Esophagus mucosa (tissue), 1 donor: ENCODE measurements at places on chromosomes 5 and 9. TPM values are rescaled to one million over a fixed set of nuclear protein-coding genes. Genes with fewer than 3 reads are reported as not detected.
A peak's percentile ranks its signal among the peaks of the same experiment; 100 is the strongest.

- ATAC-seq = no peak
These were observed 76.7 kb downstream of the TRIM32 start for GRCh38 chr9:116763770-116764169.

- no peak for ATAC-seq
These were observed 5.0 kb upstream of the RNF44 start for GRCh38 chr5:176542135-176542595.

SH2D3C gene
- total RNA-seq = 1.9 TPM

- ATAC-seq = peak; percentile 92
These were observed 101.3 kb downstream of the RASEF start for GRCh38 chr9:82961504-82962125.

- ATAC-seq = no peak
These were observed 1453.3 kb downstream of the MAT2B start for GRCh38 chr5:164958688-164959087.

DNA sequence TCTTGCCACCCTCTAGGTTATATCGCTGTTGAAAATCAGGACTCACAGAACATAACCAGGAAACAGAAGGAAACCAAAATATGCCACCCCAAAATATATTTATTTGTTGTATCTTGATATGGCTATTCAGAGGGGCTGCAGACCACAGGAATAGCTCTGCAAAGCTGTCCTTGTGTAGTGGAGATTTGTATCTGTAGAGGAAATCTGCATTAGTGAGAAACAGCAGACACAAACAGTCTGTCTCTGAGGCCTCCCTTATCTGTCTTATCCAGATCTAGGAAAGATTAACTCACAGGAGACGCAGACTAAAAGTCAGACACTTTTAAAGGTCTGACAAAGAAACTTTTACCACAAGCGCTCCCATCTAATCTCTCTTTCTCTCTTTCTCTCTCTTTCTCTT is 54.1 kb upstream of the CEMIP2 start:
- ATAC-seq = no peak

PCAT7 gene
- total RNA-seq = not detected

GRCh38 chr9:104769655-104770054 is 5.7 kb downstream of the NIPSNAP3B start:
- no peak for ATAC-seq

SPATA31A3 gene
- total RNA-seq = not detected

RC3H2 gene
- 31.3 TPM for total RNA-seq

DNA sequence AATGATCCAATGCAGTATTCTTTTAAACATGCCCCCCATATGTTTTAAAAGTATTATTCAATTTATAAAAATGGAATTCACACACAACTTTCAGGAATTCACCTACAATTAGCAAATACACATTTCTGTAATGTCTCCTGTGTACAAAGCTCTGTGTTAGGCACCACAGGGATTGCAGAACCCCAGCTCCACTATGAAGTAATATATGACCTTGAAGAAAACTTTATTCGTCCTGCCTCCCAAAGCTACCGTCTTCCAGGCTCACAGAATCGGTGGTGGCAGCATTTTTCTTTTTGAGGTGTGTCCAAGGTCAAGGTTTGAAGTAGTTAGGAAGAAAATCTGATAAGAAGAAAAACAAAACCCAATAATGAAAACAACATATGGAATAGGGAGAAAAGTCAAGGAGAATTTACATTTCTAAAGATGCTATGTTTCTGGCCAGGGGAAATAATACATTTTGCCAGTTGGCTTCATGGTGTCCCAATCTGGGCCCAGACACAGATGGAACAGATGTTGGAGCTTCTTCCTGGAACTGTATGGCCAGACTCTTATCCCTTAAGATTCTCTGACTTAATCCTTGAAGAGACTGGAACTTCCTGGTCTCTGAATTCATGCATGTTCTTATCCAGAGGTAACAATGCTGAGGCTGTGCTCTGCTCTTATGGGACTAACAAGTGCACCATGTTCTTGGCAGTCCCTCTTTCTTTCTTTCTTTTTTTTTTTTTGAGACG is 22.0 kb upstream of the LVRN start:
- no peak for ATAC-seq

DNA sequence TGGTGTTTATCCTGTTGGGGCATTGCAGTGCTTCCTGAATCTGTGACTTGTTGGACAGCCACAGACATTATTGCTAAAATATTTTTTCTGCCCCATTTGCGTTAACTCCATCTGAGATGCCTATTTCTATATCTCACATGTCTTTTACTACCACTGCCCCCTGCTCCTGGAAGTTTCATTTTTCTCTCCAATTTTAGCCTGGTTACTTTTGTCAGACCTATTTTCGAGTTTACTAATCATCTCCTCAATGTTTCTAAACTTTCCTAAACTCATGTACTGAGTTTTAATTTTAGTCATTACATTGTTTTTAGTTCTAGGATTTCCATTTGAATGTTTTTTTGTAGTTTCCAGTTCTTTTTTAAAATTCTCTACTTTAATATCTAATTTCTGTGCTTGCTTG is 17.6 kb downstream of the HAPLN1 start:
- no peak for ATAC-seq

DNA sequence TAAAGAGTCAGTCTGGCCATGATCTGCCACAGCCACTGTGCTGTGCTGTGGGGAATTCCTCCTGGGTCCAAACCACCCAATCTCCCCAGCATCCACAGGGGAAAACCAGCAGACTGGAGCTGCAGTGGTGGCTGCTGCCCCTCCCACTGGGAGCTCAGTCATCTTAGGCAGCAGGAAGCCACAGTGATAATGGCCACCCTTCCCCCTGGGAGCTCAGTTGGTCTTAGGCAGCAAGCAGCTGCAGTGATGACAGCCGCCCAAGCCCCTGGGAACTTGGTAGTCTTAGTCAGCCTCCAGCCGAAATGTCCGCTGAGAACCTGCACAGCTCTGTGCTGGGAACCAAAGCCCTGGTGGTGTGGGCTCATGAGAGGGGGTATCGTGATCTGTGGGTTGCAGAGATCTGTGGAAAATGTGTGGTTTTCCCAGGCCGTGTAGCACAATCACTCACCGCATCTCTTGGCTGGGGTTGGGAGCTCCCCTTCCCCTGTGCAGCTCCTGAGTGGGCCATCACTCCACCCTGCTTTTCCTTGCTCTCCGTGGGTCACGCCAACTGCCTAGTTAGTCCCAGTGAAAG is 38.4 kb upstream of the SMIM15 start:
- ATAC-seq = no peak

- peak; percentile 43 for ATAC-seq
These were observed 500.7 kb downstream of the SPATA31D1 start for GRCh38 chr9:82489201-82489821.

GRCh38 chr9:38690574-38690973 is 29.4 kb downstream of the FAM240B start:
- ATAC-seq = no peak

- ATAC-seq = no peak
These were observed 32.0 kb upstream of the MSX2 start for GRCh38 chr5:174692381-174692780.

DNA sequence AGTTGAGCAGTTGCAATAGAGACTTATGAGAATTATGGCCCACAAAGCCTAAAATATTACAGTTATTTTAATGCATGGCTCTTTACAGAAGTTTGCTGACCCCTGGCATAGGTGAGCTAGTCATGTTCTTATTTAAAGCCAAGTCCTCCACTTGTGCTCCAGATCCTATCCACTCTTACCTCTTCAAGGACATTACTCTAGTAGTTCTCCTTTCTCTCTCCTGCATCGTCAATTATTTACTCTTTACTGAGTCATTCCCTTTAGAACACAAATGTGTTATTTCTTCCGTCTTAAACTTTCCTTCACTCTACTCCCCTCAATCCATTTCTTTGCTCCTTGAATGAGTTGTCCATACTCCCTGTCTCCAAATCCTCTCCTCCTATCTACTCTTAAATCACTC is 20.6 kb upstream of the TRAF1 start:
- ATAC-seq = no peak

DNA sequence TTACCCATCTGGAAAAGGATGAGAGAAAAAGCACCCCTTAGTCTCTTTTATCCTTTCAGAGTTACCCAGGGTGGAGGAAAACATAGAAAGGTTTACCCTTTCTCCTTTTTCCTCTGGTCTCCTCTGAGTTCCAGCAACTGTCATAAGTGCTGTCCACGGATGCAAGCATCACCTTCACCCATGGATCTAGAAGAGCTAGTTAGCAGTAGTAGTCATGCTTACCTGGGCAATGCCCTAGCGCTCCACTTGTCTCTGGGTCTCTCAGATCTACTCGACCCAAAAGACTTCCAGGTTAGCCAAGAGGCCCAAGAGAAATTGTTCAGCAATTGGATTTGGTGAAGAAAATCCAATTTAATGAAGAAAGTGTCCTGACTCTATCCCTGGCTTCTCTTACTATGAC is 656.2 kb upstream of the PTPRD start:
- ATAC-seq = no peak

DNA sequence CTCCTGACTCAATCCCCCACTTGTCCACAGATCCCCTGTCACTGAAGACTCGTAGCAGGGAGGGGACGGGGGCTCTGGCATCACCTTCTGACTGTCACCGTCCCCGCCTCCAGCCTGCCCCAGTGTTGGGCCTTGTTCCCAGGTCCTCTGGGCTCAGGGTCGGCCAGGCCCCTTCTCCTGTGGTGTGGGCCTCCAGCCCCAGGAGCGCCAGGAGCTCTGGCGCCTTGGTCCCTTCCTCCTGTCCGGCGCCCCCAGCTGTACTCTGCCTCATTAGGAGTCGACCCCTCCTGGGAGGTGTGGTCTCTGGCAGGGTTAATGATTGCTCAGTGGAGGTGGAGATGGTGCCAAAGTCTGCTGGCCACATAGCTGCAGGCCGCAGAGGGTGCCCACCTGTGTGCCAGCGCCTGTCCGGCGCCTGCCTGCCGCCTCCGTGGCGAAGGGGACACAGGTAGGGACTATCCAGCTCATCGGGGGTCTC is at the start of gene CDHR2:
CDHR2 (plus strand) TSS at position 376 of the 478 bp plus-strand sequence. CDS start 16,011 bp downstream, outside the sequence.
- no peak for ATAC-seq

FGF18 gene
- total RNA-seq = 0.08 TPM

- ATAC-seq = peak; percentile 85
These were observed 2200.4 kb upstream of the C9orf72 start for GRCh38 chr9:29773676-29774075.

DNA sequence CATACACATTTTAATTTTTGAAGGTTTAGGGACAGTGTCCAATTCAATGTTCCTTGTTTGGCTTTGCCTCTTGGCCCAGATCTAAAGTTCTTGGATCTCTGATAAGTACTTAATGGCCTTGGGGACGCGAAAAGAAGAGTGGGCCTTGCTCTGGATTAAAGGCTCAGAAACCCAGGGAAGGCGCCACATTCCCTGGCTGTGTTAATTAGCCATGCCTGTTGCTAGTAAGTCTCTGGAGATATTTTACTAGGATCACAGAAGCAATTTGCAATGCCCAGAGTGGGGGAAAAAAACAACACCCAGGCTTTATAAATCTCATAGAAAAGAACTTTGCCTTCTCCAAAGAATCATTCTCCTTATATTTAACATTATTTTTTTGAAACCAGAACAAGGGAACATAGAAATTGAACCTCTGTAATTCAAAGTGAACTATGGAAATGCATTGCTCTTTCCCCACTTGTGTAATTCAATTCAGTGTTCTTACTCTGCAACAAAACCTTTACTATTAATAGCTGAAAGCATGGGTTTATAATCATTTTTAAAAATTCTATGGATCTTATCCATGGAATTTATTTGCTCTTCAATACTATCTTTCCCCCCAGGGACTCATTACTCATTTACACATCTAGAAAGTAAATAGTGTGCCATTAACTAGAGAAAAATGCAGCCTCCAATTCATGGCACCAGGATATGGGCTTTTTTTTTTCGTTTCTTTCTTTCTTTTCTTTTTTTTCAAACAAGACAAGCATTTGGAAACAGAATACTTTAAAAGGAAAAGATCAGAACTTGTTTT is 172.2 kb upstream of the ANKRD55 start:
- ATAC-seq = no peak

- no peak for ATAC-seq
These were observed 22.9 kb upstream of the NREP start for GRCh38 chr5:111779922-111780292.

SECISBP2 gene
- total RNA-seq = 19.2 TPM

FAM221B gene
- total RNA-seq = not detected

DNA sequence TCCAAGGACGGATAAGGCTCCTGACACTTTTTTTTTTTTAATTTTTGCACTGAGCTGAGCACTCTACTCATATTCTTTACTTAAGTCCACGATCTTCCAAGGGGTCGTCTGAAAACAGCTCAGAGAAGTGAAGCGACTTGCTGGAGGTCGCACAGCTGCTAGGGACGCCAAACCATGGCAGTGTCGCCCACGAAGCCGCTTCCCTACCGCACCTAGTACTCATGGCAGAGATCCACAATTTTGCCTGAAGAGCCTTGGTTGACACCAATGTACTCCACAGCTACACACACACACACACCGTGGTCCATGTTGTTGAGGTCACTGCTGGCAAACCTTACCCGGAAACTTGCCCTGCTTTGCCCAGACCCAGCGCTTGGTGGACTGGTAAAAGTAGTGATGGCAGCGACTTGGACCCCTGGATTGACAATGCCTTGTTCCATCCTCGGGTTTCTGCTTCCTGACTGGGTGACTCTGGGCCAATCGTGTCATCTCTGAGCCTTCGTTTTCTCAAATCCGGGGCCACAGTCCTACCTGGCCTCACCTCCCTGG is 521 bp upstream of the SLIT3 start:
- ATAC-seq = no peak

RNF180 gene
- total RNA-seq = 2.8 TPM

PDE6A gene
- 0.48 TPM for total RNA-seq

- peak; percentile 92 for ATAC-seq
These were observed 39.4 kb downstream of the LURAP1L start for GRCh38 chr9:12813960-12814876.

SARDH gene
- 0.12 TPM for total RNA-seq

- ATAC-seq = no peak
These were observed 3.0 kb upstream of the SMC2 start for GRCh38 chr9:104091116-104091515.

MRNIP gene
- total RNA-seq = 8.3 TPM

DNA sequence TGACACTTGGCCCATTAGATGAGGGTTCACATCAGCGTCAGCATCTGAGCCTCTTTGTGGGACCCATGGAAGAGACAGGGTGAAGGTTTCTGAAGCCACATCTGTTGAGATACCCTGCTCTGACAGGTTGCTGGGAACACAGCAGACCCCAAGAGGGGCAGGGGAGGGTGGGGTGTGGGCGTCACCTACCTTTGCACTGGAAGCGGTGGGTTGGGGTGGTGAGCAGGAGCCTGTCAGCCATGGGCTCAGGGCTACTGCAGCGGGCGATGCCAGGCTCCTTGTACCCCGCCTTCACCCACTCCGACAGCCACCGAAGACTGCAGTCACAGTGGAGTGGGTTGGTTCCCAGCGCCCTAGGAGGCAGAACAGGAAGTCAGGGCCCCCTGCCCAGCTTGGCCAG is 131.5 kb upstream of the PANK3 start:
- no peak for ATAC-seq

DNA sequence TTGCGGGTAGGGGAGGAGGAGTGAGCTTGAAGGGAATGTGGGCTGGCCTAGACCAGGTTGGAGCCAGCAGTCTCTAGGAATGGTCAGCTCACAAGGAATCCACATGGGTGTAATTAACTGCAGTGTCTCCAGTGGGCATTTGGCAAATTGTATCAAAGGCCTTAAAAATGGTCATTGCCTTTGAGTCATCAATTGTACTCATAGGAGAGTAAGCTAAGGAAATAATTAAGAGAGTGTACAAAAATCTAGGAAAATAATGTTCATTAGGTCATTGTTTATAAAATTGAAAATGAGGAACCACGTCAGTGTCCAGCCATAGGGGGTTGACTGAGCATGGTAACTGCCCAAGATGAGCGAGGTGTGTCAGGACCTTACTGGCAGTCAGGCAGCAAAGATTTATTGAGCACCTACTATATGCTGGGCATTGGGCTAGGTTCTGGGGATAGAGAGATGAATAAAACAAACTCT is 29.8 kb upstream of the RPL26L1 start:
- no peak for ATAC-seq

NR4A3 gene
- 0.24 TPM for total RNA-seq

- ATAC-seq = no peak
These were observed 47.2 kb upstream of the PCAT7 start for GRCh38 chr9:94507531-94508258.
